ENCODE measurements at places on chromosomes 2 and 18.

DNA sequence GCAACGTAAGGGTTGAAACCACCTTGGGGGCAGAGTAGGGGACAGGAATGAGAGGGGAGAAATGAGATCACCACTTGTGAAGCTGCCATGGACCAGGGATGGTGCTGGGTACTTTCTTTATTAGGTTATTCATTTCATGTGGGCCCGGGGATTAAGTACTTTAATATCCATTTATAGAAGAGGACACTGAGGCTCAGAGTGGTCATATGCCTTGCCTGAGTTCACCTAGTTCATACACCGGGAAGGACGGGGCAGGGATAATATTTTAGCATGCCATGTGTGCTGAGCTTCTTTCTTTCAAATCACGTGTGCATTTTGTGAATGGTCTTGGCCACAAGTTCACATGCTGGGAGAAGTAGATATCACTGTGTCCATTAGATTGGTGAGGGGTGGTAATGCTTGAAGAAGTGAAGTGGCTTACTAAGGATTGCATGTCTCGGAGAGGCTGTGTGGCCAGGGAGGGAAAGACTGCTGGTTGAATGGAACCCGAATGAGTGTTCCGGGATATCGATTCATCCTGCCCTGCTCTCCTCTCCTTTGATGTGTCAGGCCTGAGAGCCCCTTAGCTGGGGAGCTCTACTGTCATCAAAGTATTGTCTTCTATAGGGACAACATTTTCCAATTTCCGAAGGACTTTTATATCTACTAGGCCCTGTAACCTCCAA is 187.1 kb downstream of the MYCN start:
- no peak for DNase-seq

DNA sequence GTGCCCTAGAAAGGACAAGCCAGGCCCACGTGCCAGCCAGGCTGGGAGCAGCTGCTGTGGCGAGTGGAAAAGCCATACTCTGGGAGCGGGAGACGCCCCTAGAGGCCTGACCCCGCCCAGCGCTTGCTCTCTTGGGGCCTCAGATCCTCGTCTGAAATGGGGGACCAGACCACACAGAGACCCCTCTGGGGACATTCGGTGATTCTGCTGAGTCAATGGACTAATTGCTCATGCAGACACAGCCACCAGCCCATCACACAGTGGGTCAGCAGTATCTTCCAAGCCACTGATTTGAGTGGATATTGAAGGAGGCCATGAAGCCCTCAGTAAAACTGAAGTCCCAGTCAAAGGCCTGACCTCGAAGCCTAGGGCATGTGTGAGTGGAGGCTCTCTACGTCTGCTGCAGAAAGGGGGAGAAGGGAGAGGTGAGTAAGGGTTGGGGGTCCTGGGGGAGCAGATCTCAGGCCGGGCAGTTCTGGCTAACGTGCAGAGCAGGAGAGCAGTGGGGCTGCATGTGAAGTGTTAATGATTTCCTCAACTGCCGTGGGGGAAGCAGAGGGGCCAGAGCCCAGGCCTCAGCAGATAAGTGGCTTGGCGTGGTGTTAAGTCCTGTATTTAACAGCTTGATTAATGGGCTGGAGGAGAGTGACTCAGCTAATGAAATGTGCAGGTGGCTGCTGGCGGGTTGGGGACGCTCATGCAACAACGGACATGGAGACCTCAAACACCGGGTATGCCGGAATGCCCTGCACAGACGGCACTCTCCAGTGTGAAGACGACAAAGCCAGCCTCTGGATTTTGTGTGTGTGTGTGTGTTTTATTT is 104.4 kb upstream of the TWIST2 start:
- no peak for DNase-seq

GRCh38 chr2:54598347-54599325 is 124.8 kb upstream of the EML6 start:
- no peak for DNase-seq

GRCh38 chr2:65067806-65068553 is 11.8 kb downstream of the CEP68 start:
- DNase-seq: no peak

- no peak for DNase-seq
These were observed 43.5 kb downstream of the PSTPIP2 start for GRCh38 chr18:46028536-46028891.

DNA sequence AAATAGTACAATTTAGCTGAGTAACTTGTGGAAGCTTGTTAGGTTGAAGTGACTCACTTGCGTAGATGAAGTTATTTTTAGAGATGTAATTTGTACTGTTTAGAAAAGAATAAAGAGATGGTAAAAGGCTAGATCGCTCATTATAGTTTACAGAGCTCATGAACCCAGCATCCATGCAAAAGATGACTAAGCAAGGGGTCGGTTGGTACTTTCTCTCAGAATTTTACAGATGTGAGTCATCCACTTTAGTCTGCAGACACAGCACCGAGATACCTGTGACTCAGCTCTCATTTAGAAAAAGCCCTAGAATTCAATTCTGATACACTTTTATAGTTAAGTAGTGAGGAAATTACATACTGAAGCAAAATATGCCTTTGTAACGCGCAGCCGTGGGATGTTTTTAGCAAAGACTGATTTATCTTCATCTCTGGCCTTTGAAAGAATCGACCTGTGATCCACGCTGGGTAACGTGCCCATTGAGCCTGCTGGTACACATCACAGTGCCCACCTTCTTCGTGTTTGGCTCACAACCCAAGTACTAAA is 116.5 kb upstream of the FOSL2 start:
- no peak for DNase-seq

DNA sequence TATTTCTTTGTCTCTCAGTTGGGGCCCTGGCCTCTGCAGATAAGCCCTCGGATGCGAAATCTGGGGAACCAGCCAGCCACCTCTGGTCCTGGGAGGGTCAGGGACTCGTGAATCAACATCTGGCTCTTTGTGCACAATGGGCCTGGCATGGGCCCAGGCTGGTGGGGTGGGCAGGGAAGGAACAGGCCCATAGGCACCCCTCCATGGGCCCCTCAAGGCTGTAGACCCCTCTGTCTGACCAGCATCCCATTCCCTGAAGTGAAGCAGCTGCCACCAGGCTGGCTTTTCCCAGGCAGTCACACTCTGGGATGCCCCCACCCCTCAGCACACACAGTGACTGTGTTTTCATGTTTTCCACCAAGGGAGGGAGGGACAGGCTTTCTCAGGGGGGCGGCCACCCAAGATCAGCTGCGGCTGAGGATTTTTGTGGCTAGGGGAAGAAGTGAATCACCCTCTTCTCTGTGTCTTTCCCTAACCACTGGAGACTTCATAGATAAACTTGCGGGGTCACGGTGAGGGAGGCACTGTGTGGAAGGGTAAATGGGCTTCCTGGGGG is 166.0 kb downstream of the AGAP1 start:
- no peak for DNase-seq

Measured in cerebellar nuclear complex (tissue), 1 donor.